NCI-H446 treated with DMSO at 0.1 percent for 48 hours (cell line): ENCODE measurements at places on chromosomes 3 and 15.

- DNase-seq = no peak
Observed at GRCh38 chr3:103684904-103685303, 1250.1 kb downstream of the ZPLD1 start.

DNA sequence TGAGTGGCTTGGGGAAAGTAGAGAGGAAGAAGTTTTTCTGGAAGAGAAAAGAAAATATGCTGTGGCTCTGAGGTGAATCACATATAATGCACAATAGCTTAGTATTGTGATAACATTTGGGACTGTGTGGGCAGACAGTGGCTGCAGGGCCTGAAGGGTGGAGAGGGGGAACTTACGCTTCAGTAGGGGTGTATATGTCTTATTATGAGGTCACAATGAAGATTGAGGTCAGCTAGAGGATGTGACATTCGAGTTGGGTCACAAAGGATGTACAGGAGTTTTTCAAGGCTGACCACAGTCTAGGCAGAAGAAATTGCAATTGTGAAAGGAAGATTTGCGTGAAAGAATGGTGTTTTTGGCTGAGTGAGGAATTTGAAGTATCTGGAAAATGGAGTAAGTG, 414.8 kb downstream of the LPP start:
- no peak for DNase-seq

DNA sequence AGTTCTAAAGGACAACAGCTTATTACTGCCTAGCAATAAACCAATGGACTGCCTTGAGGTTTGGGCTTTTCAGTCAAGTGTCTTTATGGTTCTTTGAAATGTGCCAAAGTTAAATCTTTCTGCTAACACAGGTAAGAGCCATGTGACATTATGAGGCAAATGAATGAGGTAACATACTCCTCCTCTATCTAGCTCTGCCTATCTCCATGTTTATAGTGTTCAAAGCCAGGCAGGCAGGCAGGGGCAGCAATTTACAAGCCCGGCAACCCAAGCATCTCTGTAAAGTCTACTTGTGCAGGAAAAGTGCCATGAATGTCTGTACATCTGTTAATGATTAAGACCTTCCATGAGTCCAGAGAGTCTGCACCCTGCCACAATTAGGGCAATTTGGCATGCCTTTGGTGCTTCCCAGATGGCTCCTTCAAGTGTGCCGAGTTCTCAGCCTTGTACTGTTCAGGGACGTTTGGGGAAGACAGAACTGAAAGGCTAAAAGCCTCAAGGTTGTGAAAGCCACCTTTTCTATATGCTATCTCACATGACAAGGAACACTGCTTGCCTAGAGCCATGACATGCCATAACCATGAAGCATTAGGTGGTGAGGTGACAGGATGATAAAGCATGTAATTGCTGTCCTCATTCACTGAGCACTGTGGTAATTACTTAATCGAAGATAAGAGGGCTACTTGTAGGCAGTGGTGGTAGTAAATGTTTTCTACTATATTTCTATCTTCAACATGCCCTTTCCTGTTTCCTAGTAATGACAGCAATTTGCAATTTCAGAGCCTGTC, 41.4 kb upstream of the EIF1B start:
- DNase-seq = peak; percentile 1

- no peak for DNase-seq
Observed at GRCh38 chr3:43923104-43923882, 232.6 kb downstream of the ABHD5 start.

GRCh38 chr3:103992469-103992868, 1374.2 kb upstream of the ALCAM start:
- DNase-seq = no peak

GRCh38 chr3:56055546-56055945, 412.7 kb downstream of the ERC2 start:
- no peak for DNase-seq

- DNase-seq = no peak
Observed at GRCh38 chr3:17552351-17552750, 190.1 kb downstream of the TBC1D5 start.
